GM12865 (cell line): ENCODE measurements at places on chromosomes 2 and 18.
A peak's percentile ranks its signal among the peaks of the same experiment; 100 is the strongest.

DNA sequence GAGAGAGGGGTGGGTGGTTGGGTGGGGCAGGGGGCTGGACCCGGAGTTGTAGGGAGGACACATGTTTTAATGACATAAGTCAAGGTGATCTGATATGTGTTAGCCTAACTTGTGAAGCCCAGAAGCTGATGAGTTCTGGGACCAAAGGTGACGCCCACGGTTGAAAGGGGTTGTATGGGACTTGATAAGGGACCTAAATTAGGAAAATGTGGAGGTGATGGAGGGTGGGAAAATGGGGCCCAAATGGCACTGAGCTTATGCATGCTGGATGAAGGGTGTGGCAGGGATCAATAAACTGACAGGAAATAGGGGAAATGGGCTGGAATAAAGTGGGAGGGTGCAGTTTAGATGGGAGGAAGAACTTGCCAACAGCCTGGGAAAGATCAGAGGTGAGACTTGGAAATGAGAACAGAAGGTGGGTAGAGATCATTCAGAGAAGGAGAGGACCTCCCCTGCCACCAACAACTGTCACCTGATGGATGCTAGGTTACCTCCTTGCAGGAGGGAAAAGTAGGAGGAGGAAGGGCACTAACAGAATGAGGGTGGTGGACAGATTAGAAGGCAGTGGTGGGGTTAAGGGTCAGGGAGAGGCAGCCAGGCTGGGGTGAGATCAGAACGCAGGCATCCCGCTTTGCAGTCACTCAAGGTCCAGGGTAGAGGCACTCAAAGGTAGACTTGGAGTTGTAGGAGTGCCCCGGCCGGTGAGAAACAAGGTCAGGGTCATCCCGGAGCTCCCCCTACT, 15.3 kb downstream of the WNT10A start:
- no peak for DNase-seq

GRCh38 chr2:169765523-169765922, 31.9 kb downstream of the KLHL23 start:
- no peak for DNase-seq

GRCh38 chr18:61597316-61597715, 264.1 kb downstream of the CDH20 start:
- no peak for DNase-seq

DNA sequence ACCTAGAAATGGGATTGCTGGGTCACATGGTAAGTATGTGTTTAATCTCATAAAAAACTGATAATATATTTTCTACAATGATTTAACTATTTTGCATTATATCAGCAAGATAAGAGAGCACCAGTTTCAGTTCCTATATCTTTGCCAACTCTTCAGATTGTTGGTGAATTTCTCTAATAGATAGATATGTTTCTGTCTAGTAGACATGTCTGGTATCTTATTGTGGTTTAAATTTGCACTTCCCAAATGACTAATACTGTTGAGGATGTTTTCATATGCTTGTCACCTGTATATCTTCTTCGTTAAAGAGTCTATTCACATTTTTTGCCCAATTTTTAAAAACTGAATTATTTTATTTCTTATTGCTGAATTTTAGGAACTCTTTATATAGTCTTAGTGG, 113.8 kb upstream of the UXS1 start:
- DNase-seq, result peak; percentile 2

DNA sequence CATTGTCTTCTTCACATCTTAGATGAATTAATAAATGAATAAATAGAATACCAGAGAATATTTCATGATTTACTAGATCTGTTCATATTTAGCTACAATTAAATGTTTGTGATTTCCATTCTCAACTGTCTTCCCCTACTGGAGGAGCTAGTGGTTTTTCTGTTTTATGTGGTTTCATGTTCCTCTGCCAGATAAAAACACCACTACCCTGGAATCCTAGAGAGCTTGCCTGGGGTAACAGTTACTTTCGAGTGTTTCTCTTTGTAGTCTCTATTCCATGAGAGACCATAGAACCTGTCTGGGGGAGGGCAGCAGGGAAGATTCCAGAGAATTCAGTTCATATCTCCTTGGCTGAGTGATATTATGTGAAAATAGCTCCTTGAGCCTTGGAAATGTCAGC, 349.2 kb downstream of the INSIG2 start:
- no peak for DNase-seq

DNA sequence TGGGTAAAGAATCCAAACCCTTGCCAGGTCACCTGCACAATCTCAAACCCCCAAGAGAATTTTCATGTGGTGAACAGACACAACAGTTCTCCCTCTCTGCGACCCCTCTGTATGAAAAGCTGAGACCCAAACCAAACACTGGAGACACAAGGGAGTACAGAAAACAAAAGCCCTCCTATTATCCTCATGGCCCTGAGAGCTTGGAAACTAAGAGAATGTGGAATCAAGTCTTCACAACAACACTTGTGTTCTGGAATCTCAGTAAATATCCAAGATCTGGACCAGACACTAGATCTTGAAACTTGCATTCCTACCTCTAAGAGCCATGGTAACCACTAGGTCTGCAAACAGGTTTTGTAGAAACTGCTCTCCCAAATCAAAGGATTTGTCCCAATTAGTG, 50.1 kb upstream of the CCDC150 start:
- no peak for DNase-seq

- DNase-seq, result no peak
Measured at GRCh38 chr2:226701052-226701451, 98.6 kb downstream of the IRS1 start.
